ENCODE measurements at places on chromosomes 6 and 20.

GRCh38 chr6:29516108-29516507 lies 28.4 kb upstream of the MAS1L start:
- no peak for DNase-seq

DNA sequence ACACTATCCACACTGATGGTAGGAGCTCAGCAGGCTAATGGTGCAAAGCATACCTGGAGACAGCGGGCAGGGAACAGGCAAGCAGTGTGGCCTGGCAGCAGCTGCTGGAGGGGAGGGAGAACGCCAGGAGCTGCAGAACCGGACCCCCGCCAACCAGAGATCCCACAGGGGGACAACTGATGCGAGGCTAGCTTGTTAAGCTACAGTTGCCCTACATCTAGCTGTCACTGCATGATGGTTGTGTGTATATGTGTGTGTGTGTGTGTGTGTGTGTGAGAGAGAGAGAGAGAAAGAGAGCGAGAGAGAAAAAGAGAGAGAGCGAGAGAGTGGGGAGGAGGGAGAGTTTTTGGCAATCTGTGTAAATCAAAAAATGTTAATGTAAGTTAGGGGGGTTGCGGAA lies 69.7 kb upstream of the NHSL1 start:
- no peak for DNase-seq

GRCh38 chr6:43405354-43405753 lies 22.0 kb upstream of the ABCC10 start:
- no peak for DNase-seq

- DNase-seq = peak; percentile 82
These were observed at the start of gene PFDN4 for GRCh38 chr20:54207743-54208547. Gene PFDN4, plus strand, starts transcription at chr20:54208087. Its CDS starts 14 bp downstream, at chr20:54208101.

GRCh38 chr6:70956191-70956450 lies 739 bp downstream of the B3GAT2 start:
- no peak for DNase-seq

- no peak for DNase-seq
These were observed 1.3 kb upstream of the SLC35D3 start for GRCh38 chr6:136920671-136921380.

DNA sequence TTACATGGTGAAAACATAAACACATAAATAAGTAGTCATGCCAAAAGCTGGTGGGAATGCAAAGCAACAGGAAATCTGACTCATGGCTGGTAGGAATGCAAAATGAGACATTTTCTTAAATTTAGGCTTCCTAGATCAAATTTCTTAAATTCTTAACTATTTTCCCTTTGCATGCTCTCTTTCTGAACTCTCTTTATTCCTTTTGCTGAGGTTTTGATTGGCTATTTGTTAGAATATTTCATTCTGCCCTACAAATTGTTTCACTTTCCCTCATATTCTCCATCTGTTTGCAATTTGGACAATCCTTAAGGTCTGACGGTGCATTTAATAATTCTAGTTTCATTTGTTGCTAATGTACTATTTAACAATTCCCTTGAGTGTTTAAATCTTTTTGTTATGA lies 437.5 kb upstream of the RGS17 start:
- DNase-seq = no peak

All from inflammatory macrophage treated with lipopolysaccharide for 4 hours (primary cell).